ENCODE measurements at places on chromosomes 7 and 10.

- DNase-seq, result no peak
Measured at GRCh38 chr10:84497978-84498377, 169.6 kb downstream of the CCSER2 start.

DNA sequence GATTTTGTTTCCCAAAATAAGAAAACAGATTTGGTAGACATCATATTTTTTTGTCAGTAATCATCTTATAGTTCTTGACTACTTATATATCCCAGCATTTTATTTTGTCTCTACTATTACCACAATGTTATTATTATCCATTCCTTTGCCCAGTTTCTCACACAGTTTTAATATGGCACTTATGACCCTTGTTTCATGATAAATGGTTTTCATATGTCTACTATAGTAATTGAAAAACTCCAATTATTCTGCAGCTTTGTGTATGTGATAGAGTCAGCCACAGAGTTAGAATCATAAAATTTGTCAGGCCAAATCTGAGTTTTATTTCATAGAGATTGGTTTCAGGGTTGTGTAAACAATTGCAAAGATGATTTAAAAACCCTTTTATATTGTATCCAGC, 203.9 kb downstream of the MALRD1 start:
- DNase-seq, result no peak

DNA sequence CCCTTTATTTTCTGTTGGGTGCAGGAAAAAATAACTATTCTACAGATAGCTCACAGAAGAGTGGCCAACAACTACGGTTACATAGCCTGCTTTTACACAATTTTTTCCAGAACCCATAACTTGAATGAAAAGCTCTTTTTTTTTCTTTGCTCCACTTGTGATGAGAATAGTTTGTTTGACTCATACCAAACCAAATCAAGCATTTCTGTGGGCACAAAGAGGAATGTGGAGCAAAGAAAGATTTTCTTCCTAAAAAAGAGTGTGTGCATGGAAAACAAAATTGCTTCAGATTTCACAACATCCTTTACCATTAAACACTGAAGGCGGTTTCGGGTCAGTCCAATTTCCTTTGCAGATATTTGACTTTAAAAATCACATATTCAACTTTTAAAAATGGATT, 54.8 kb upstream of the RAB11FIP2 start:
- no peak for DNase-seq

DNA sequence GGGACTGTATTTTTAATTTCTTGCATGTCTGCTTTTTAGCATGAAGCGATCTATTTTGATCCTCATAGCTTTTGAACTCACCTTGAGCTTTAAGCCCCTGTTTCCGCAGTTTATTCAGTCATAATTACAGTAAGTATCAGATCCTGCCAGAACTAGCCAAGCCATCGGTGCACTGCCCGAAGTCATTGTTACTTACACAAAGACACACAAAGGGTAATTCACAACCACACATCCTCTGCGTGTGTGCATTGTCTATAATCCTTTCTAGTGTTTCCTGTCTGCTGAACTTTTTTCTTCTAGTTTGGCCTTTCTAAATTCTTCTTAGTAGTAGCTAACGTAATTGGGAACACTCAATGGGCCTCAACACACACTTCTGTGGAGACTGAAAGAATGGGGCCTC, 133.0 kb downstream of the SFMBT2 start:
- no peak for DNase-seq

- no peak for DNase-seq
Measured at GRCh38 chr10:60171436-60172013, 218.2 kb downstream of the ANK3 start.

- DNase-seq, result no peak
Measured at GRCh38 chr10:114519756-114520293, 115.5 kb upstream of the AFAP1L2 start.

DNA sequence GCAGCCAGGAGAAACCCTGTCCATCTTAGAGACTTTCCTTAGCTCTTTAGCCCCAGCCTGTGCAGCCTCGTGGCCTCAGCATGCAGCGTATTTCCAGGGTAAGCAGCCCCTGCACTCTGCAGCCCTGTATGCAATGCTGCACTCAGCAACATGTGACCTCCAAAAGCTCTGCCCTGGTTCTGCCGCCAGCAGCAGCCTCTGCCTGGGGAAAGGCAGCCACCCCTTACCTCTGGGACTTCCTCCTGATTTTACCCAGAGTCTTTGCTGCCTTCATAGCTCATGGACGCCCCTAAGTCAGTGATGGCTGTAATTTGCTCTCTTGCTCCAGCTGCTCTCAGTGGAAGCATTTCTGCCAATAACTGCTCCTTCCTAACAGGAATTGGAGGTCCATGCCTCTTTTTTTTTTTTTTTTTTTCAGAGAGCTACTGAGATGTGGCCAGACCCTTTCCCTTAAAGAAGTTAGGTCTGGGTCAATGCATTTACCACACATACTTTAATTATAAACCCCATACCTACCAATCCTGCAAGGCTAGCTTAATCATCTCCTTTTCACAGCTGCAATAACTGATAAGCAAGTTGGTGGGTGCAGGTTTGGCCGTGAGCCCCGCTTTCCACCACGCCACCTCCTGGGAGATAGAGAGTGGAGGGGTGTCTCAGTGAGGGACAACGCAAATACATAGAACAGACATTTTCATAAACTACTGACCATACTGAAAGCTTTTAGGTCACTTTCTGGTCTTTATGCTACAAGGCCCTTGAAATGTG, 71.7 kb downstream of the RAMP3 start:
- no peak for DNase-seq

GRCh38 chr7:129845178-129845971, 107.4 kb downstream of the UBE2H start:
- no peak for DNase-seq

DNA sequence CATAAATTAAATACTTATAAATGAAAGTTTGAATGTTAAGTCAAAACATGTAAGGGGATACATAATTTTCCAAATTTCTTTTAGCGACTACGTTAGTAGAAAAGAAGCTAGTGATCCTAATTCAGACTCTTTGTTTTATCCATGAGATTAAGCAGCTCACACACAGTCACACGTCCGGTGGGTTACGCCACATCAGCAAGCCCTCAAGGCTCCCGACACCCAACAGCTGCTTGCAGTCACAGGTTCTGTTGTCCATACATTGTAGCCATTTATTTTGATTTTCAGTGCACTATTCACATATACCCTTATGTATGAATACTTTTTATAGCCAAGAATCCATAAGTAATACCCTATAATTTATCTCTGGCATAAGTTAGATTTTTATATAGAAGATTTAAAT, 39.5 kb downstream of the XRCC2 start:
- DNase-seq, result no peak

GRCh38 chr10:58531084-58531695, 18.5 kb downstream of the BICC1 start:
- no peak for DNase-seq

Data from activated CD8-positive, alpha-beta memory T cell treated with anti-CD3 and anti-CD28 coated beads for 48 hours (primary cell).